Psoas muscle (tissue), 8 donors: ENCODE measurements at places on chromosomes 5 and 9.
A peak's percentile ranks its signal among the peaks of the same experiment; 100 is the strongest.

DNA sequence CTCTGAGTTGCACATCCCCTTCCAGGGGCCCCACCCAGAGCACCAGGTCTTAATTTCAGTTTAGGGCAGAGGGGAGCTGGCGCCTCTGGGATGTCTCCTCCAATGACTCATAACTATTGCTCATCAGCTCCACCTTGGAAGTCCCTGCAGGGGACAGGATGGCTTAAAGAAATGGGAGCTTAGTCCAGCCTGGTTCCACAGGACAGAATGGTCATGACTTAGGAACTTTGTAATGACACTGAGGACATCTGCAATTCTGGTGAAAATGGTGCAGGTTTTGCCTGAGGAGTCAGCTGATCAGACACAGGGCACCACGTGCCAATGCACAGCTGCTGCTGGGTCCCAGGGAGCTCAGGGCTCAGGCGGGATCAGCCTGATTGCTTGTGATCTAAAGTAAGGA, 16.4 kb upstream of the PPP1R26 start:
- no peaks in the 10 kb centered on the region for H3K4me1 ChIP-seq
- no peak for DNase-seq
- H3K36me3 ChIP-seq: no peaks in the 10 kb centered on the region
- no peak overlapping the region for H3K4me3 ChIP-seq

- no peak for DNase-seq
- no peaks in the 10 kb centered on the region for H3K4me1 ChIP-seq
Measured at GRCh38 chr5:173591056-173591514, 25.4 kb downstream of the BOD1 start.

DNA sequence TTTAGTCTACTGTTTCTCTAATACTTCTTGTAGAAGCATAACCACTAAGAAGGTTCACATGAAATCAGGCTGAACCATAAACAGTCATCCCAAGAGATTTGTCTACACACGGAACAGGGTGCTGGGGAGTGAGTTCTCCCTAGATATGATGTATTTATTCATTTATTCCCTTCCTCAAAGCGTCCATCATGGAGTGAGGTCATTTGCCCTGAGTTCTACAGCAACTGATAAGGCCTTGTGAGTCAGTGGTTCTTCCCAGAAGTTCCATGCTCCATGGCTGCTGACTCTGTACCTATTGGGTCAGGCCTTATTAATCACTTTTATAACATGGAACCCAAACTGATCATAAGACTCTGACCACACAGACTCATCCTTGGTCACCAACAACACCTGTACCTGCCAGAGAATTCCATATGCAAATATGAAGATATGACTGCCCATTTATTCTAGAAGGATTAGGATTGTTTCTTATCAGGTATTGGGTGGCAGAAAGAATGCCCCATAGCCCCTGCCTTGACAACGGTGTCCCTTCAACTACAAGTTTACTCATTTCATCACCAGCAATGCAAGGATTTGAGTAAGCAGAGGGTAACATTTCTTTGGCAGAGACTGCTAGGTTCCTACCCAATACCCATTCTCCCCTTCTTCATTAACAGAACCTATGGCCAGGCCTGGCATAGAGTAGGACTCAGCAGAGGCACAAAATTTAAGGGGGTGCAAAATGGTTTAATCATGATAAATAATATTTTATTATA, 118.1 kb downstream of the LHFPL2 start:
- H3K27me3 ChIP-seq: no peaks in the 10 kb centered on the region
- H3K36me3 ChIP-seq: no peaks in the 10 kb centered on the region

DNA sequence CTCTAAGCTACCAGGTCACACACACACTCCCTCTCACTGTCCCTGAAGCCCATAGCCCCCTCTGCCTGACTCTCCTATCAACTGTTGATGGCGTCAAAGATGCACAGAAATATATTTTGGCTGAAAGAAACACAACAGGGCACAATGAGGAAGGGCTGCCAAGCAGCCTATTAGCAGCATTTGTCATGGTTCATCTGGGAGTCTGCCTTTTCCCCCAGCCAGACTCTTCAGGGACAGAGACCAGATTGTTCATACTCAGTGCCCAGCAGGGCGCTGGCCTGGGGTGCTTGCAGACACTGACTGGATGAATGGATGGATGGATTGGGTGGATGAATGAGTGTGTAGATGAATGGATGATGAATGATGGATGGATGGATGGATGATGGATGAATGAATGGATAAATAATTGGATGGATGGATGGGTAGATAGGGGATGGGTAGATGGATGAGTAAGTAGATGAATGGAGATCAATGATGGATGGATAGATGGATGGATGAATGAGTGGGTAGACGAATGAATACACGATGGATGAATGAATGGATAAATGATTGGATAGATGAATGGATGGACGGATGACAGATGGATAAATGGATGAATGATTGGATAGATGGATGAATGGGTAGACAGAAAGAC, 90.5 kb downstream of the ADAMTS2 start:
- H3K27ac ChIP-seq: no peak overlapping the region
- no peak overlapping the region for H3K4me3 ChIP-seq
- H3K36me3 ChIP-seq: no peaks in the 10 kb centered on the region
- no peaks in the 10 kb centered on the region for H3K4me1 ChIP-seq

DNA sequence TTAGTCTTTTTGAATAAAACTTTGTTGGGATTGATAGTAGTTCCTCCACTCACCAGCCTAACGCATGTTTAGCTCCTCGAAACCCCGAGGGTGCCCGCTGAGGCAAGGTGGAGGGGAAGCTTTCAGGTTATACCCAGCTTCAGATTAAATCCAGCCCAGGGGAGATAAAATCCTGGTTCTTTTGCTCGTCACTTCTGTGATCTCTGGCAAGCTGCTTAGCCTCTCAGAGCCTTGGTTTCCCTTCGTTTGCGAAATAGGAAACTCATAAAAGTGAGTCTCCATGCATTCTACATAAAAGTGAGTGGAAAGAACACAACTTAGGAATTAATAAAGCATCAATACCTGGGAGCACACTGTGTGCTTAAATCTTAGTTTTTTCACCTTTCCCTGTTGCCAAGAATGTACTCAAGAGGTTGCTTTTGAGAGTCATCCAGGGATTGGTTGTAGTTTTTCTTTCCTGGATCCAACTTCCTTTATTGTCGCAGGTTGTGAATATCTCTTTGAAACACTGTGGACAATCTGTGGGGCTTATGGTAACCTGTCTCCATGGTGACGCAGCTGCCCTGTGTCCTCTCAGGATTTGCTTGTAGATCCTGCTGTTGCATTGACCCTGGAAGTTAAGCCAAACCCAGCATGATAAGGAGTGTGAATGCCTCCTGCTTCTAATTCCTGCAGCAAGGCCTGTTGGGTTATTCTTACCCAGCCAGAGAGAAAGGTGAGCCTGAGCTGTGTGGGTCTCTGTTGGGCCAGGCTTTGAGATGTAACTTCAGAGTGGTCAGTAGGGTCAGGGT, 2.0 kb downstream of the GALNT12 start:
- H3K36me3 ChIP-seq: no peaks in the 10 kb centered on the region
- H3K27ac ChIP-seq: no peak overlapping the region
- H3K27me3 ChIP-seq: no peaks in the 10 kb centered on the region
- H3K4me3 ChIP-seq: no peak overlapping the region
- peaks cover 8% of the 10 kb centered on the region for H3K4me1 ChIP-seq
- no peak for DNase-seq

GRCh38 chr9:73549991-73550390, 398.3 kb downstream of the ANXA1 start:
- H3K27me3 ChIP-seq: no peaks in the 10 kb centered on the region
- no peak overlapping the region for H3K4me3 ChIP-seq
- no peaks in the 10 kb centered on the region for H3K36me3 ChIP-seq
- DNase-seq: no peak
- H3K4me1 ChIP-seq: no peaks in the 10 kb centered on the region

DNA sequence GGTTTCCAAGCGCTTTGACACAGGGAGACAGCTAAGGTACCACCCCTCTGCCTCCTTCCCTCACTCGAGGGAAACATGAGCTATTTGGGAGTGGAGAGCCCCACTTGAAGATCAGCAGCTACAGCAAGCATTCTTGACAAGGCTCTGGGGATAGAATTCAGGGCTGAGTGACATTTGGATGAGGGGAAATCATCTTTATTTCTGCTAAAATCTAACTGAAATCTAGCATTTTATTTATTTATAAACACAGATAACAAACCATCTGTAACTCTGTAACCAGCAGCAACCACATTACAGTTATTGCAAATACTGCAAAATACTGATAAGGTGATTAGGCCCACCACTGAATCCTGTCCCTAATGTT, 22.4 kb downstream of the RNF130 start:
- peak overlapping the region; percentile 42 for H3K27ac ChIP-seq
- DNase-seq: no peak
- H3K27me3 ChIP-seq: no peaks in the 10 kb centered on the region

GRCh38 chr5:156402387-156402921, 75.5 kb downstream of the SGCD start:
- no peaks in the 10 kb centered on the region for H3K36me3 ChIP-seq
- H3K4me1 ChIP-seq: peaks cover 31% of the 10 kb centered on the region
- peak; percentile 65 for DNase-seq
- H3K4me3 ChIP-seq: no peak overlapping the region
- H3K27ac ChIP-seq: no peak overlapping the region

DNA sequence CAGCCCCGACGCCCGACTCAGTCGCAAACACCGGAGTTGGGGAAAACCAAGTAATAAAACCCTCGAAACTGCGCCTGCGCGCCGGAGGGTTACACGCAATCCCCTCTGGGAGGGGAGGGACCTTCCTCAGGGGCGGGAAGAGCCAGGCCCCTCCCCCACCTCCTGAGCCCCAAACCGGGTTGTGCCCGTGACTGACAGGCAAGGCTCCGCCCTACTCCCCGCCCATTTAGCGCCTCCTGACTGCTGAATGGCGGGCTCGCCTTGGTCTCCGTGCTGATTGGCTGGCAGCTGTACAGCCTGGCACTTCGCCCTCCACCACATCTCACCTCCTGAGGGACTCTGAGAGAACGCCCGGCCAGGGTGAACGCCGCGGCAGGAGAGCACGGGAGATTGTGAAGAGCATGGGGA, at the start of gene PRDM9:
PRDM9 (plus strand) TSS at position 332 of the 408 bp plus-strand sequence. CDS start 1,425 bp downstream, outside the sequence.
- DNase-seq: peak; percentile 64
- peak within 1 kb of the TSS; percentile 22 for H3K4me3 ChIP-seq
- H3K27ac ChIP-seq: no peak within 1 kb of the TSS
- no peaks in the 10 kb centered on the region for H3K27me3 ChIP-seq
- H3K36me3 ChIP-seq: no peaks in the 10 kb centered on the region
- no peaks in the 10 kb centered on the region for H3K4me1 ChIP-seq

DNA sequence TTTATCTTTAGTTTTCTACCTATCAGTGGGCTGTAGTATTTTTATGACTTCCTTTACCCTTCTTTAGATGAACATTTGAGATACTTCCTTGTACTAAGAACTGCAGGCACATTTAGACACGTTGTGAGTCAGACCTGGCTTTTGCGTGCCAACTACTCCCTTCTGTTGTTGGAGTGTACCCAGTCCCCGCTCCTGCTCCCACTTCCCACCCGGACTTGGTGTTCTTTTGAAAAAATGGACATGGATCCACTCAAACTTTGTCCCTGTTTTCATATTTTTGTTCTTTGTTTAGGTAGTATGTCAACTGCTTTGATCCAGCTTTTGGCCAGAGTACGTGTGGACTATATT, 60.7 kb downstream of the PARP8 start:
- no peak overlapping the region for H3K27ac ChIP-seq
- H3K4me1 ChIP-seq: no peaks in the 10 kb centered on the region
- H3K4me3 ChIP-seq: no peak overlapping the region
- no peaks in the 10 kb centered on the region for H3K27me3 ChIP-seq

- no peak for DNase-seq
- H3K4me3 ChIP-seq: no peak overlapping the region
- no peaks in the 10 kb centered on the region for H3K27me3 ChIP-seq
- H3K27ac ChIP-seq: no peak overlapping the region
- no peaks in the 10 kb centered on the region for H3K4me1 ChIP-seq
Measured at GRCh38 chr5:33371660-33372059, 69.1 kb upstream of the TARS1 start.

DNA sequence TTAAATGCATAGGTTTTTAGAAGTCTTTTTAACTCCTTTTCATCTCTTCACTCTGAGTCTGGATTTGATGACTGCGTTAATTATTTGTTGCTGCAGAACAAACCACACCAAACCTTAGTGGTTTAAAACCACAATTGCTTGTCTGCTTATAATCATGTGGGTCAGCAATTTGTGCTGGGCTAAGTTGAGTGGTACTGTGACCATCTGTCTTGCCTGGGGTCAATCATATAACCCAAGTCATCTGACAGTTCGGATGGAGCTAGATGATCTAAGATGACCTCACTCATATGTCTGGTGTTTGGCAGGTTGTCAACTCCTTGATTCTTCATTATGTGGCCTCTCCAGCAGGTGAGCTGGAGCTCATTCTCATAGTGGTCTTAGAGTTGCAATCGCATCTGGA, 219.1 kb upstream of the ELAVL2 start:
- no peak overlapping the region for H3K4me3 ChIP-seq
- H3K36me3 ChIP-seq: no peaks in the 10 kb centered on the region
- H3K27me3 ChIP-seq: no peaks in the 10 kb centered on the region
- no peak overlapping the region for H3K27ac ChIP-seq
- no peaks in the 10 kb centered on the region for H3K4me1 ChIP-seq
- no peak for DNase-seq

GRCh38 chr9:128124451-128124850, 3.1 kb downstream of the PTGES2 start:
- H3K36me3 ChIP-seq: peaks cover 59% of the 10 kb centered on the region
- no peak overlapping the region for H3K4me3 ChIP-seq
- peak; percentile 29 for DNase-seq
- H3K27me3 ChIP-seq: no peaks in the 10 kb centered on the region
- peaks cover 30% of the 10 kb centered on the region for H3K4me1 ChIP-seq

- peaks cover 3% of the 10 kb centered on the region for H3K27me3 ChIP-seq
- no peak overlapping the region for H3K27ac ChIP-seq
- no peaks in the 10 kb centered on the region for H3K36me3 ChIP-seq
- no peak overlapping the region for H3K4me3 ChIP-seq
- H3K4me1 ChIP-seq: no peaks in the 10 kb centered on the region
- DNase-seq: no peak
Measured at GRCh38 chr5:149126906-149127305, 14.4 kb upstream of the ABLIM3 start.
